Sciatic nerve (tissue), 2 donors: ENCODE measurements at places on chromosomes 7 and 10.

DNA sequence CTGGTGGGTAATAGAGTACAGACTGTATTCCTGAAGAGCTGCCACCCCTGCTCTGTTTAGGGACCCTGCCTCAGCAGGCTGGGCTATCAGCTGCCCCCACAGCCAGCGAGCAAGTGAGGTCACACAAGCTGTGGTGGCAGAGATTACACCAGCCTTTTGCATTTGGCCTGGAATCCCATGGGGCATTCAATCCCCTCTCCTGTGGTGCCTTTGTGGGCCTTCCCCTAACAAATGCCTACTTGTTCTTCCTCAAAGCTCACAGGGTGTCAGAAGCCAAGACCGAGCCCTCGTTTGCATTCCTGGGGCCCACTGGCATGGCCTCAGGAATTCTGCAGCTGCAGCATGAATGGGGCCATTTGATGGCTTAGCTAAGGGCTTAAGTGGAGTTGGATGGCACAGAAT lies 212.7 kb upstream of the PHYHIPL start:
- DNase-seq, result peak; percentile 64

DNA sequence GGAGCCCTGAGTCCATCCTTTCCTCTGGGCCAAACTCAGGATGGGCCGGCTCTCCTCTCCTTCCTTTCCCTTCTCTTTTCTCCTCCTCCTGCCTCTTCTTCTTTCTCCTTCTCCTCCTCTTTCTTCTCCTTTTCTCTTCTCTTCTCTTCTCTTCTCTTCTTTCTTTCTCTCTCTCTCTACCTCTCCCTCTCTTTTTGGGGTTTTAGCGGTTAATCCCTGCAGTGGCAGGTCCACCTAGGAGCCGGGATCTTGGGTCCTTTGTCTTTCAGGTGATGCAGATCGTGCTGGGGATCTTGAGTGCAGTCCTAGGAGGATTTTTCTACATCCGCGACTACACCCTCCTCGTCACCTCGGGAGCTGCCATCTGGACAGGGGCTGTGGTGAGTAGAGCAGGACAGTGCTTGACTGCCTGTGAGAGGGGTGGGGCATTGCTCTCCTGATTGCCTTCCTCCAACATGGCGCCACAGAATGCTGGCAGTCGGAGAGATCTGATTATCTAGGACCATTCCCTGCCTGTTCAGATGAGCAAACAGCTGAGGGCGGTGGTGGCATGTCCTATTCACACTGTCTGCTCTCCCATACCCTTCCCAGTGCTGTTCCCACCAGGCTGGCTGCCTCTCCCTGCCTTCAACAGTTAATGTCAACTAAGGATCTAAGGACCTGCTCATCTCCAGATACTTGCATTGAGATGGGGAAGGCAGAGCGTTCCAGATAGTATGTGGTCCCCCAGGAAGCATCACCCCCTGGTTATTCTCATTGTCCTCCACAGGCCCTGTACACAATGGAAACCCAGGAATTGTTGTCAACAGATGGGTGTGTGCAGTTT lies 1.6 kb downstream of the TMEM176A start:
- DNase-seq, result no peak

GRCh38 chr7:80722616-80723195 lies 84.3 kb downstream of the CD36 start:
- DNase-seq, result no peak

GRCh38 chr7:74134117-74134620 lies 40.0 kb upstream of the EIF4H start:
- no peak for DNase-seq

DNA sequence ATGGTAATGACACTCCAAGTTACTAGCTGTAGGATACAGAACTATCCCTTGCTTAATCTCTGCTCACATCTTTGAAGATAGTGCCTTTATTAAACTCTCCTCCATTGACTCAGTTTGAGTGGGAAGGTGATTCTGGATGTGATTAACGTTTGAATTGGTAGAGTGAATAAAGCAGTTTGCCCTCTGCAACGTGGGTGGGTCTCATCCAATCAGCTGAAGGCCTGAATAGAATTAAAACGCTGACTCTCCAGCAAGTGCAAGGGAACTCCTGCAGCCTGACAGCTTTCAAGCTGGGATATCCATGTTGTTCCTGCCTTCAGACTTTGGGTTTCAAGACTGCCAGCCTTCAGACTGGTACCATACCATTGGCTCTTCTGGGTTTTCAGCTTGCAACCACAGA lies 21.6 kb downstream of the KLF14 start:
- no peak for DNase-seq

DNA sequence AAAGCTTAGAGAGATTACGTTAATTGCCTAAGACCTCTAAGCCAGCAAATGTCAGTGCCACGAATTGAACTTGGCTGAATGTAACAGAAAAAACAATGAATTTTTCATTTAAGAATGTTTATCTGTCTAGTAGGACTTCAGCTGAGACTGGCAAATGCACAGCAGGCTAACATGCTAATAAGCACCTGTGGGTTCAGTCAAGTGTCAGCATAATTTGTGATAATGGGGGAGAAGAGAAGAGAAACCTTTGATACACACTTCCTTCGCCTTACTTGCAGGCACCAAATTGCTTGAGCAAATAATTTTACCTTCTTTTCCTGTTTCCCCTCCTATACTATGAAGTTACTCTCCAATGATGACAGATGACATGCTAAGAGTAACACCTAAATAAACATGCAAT lies 1136.5 kb upstream of the SORCS1 start:
- DNase-seq, result no peak

- no peak for DNase-seq
Observed at GRCh38 chr10:74047871-74048270, 50.0 kb downstream of the VCL start.
